ENCODE measurements at places on chromosomes 2 and 18.

- DNase-seq, result no peak
Measured at GRCh38 chr2:170824526-170825015, 7.9 kb downstream of the GAD1 start.

DNA sequence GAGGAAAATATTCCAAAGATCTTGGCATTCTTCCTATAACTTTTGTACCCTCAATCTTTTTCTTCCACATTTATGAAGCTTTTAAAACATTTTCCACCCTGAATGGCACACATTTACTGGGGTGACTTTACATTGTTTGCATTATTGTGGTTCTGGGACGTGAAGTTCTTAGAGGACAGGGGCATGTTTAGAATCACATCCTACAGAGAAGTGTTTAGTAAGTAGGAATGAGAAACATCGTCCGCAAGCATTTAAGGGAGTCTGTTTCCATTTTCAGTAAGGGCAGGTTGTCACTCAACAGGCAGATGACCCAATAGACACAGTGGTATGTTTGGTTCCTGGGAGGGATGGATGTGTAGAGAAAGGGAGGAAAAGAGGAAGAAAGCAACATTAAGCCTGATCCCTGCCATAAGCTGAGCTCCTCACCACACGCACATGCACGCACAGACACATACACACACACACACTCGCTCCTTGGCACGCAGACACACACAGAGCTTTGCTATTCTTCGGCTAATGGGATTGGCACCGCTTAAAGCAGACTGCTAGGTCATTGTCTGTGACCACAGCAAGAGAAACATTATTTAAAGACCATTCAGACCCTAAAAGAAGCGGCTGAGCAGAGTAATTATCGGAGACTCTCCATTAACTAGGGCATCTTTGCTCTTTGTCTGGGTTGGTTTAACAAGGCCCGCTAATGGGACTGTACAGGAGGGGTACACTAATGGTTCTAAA lies 14.2 kb upstream of the PLEKHM3 start:
- no peak for DNase-seq

GRCh38 chr2:25983735-25984134 lies 1.4 kb upstream of the KIF3C start:
- DNase-seq, result no peak

DNA sequence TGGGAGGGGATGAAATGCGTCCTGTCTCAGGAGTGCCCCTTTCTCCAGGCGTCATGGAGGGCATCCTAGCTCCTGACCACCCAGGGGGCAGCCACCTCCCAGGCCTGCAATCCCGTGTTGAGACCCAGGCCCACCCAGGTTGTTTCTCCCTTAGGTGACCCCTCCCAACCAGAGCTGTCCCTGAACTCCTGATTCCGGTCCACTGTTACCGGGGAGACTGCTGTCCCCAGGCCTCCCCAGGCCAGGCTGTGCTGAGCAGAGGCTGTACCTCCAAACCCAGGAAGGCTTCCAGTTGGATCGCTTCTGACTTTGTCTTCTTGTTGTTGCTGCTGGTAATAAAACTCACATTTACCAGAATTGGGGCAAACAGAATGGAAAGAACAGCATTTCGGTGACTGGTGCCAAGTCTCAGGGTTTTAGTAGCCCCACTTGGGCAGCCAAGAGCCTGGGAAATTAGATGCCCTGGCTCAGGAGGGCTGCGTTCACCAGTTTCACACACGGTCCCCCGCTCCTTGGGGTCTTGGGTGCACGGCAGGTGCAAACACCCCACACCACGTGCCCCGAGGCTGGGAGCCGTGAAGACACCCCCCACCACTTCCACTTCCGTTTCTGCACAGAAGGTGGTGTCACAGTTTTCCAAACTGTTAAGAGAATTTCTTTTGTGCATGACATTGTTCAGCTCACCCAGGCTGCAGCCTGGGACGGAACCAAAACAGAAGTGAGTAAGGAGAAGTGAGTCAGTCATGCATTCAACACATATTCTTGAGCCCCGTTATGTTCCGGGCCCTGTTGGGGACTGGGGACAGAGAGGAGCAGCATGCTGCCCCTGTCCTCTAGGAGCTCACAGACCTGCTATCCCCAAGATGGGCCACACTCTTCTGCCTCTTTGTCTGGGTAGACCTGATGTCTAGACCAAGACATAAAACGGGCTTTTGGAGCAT lies 29.4 kb downstream of the ITM2C start:
- DNase-seq, result no peak

- DNase-seq, result no peak
Measured at GRCh38 chr2:43714164-43714563, 37.9 kb upstream of the C1GALT1C1L start.

- no peak for DNase-seq
Measured at GRCh38 chr18:45958730-45959129, 8.4 kb downstream of the EPG5 start.

DNA sequence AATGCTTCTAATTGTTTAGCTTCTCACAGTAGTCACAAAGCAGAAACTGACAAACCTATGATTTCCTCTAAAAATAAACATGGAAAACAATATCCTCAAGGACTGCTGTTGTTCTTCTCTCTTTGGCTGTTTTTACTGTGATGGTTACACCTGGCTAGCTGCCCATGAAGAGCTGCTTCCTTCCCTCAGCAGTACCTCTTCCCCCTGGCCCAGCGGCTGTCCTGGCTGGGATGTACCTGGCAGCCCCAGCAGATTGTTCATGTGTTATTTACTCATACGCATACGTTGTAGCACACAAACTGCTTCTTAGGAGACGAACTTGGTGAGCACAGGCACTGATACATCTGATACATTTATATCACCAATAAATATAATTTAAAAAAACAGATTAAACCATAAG lies 27.4 kb downstream of the NEMP2 start:
- no peak for DNase-seq

DNA sequence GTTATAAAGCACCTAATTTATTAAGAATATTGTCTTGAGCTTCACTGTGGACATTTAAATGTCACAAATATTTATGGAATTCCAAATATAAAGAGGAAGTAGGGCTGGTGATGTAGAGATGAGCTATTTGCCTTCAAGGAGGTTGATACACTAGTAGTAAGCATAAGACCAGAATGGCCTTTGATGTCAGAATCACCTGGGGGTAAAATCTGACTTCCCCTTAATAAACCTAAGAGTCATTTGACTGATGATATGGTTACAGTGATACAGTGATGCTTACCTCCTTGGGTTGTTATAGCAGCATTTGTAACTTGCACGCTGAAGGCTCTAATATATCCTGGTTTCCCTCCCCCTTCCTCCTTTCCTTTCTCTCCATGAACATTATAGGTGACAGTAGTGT lies 143.7 kb downstream of the CERS6 start:
- no peak for DNase-seq

GRCh38 chr2:209696836-209697711 lies 74.6 kb upstream of the UNC80 start:
- no peak for DNase-seq

DNA sequence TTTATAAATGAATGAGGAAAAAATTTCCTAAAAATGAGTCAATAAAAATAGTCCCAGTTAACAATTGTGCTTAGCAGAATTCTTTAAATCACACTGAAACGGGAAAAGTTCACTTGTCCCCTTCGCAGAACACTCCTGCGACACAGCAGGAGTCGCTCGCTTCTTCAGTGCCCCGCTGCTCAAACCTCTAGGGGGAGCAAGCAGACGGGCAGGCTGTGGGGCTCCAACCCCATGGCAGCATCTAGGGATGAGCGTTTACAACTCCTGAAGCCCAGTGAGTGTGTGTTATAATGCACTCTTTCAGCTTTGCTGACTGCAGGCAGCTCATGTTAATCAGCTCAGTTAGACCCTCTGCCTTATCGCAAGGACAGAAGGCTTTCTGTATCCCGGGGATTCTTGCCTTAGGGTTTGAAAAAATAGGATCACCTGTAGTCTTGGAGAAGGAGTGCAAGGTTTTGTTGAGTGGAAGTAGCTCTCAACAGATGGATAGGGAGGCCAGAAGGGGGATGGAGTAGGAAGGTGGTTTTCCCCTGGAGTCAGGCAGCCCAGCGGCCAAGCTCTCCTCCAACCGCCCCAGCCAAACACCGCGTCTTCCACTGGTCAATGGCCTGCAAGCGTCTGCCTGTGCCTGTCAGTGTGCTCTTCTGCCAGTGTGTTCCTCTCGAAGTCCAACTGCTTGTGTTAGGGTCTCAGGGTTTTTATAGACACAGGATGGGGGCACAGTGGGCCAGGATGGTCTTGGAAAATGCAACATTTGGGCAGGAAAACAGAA lies 1977.7 kb upstream of the LRRTM1 start:
- no peak for DNase-seq

DNA sequence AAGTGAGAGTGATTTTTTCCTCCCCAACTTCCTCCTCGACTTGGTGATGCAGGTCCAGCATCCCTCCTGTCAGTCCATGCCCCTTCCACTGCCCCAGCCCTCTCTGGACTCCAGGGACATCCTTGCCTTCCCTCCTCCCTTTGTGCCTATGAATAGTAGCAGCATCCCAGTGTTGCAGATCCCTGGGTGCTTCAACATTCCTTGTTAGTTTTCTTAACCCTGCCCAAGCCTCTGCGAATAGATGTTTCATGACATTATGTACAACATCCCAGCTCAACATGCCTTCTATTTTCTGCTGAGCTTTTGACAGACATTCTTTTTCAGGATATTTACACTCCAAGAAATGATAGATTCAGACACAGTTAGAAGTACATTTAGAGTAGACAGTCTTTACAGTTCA lies 35.3 kb upstream of the CCDC150 start:
- DNase-seq, result no peak

GRCh38 chr2:148939271-148939670 lies 64.2 kb downstream of the KIF5C start:
- no peak for DNase-seq
